ENCODE measurements at places on chromosomes 4 and X.

- no peak for DNase-seq
Observed at GRCh38 chr4:3682236-3683076, 83.7 kb upstream of the ADRA2C start.

DNA sequence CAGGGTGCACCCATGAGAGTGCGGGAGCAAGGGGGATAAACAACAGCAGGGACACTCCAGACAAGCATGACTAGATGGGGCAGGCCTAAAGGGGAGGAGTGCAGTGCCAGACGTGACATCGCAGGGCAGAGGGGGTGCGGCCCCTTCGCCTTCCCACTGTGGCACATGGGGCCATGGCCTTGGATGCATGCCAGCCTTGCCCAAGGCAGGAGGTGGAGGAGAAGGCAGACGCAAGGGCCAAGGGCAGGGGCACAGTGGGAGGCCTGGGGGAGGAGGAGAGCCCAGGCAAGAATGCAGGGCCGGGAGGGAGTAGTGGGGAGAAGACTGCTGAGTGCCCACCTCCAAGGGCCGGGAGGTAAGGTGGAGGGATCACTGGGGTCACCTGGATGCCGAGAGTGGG, 21.6 kb downstream of the PNMA6E start:
- DNase-seq = no peak

GRCh38 chr4:165299399-165300060, 27.9 kb upstream of the MSMO1 start:
- DNase-seq = no peak

DNA sequence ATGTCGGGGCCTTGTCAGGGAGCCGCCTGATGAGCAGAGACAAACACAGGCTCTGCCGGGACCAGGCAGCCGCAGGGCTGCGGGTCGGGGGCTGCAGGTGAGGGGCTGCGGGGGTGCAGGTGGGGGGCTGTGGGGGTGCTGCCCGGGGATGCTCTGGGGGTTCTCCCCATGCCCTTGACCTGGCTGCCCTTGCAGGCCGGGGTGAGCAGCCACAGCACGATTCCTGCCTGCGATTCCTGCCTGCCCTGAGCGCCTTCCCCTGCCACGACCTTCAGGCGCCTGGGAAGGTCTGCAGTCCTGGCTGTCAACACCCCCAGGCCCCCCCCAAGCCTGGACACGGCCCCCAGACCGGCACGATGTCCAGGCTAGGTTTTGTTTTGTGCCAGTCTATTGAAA, 106.3 kb downstream of the FAM53A start:
- no peak for DNase-seq

- DNase-seq = no peak
Observed at GRCh38 chr4:41509451-41509866, 28.5 kb upstream of the LIMCH1 start.

- DNase-seq = no peak
Observed at GRCh38 chrX:154797006-154797405, 8.3 kb downstream of the MPP1 start.

GRCh38 chrX:72705111-72705510, 9.0 kb downstream of the PHKA1 start:
- no peak for DNase-seq

DNA sequence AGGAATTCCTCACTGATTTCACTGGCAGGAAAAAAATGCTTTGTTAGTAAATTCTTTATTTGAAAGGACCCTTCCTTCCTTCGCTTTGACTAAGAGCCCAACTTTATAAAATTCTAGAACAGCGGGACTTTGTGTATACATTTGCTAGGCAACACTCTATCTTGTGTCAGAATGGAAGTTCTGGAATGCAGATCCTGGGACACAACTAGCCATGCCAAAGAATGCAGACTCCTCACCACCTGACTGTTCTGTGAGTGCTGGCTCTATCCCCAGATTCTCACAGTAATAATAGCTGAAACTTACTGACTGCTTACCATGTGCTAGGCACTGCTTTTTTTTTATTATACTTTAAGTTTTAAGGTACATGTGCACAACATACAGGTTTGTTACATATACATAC, 73.3 kb upstream of the ZDHHC15 start:
- no peak for DNase-seq

GRCh38 chrX:94662689-94663088, 988.7 kb downstream of the FAM133A start:
- no peak for DNase-seq

DNA sequence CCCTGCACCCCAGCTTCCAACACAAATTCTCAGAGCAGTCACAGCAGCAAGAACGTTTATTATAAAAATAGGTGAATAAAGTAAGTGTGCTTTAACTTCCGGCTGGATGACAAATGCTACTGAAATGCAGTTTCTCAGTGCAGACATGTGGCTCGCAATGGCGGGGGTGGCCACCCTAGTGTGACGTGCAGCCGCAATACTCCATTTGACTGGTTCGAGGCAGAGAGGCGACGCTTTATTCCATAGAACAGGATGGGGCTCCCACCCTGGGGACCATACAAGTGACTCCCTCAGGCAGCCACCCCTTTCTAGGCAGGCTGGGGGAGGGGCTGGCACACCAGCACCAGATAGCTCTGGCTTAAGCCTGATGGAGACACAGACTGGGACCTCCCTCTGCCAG, 14.5 kb downstream of the TNIP2 start:
- no peak for DNase-seq

GRCh38 chrX:149628280-149628679, 3.3 kb downstream of the TMEM185A start:
- no peak for DNase-seq

- no peak for DNase-seq
Observed at GRCh38 chr4:33722254-33722653, 2522.1 kb downstream of the ARAP2 start.

DNA sequence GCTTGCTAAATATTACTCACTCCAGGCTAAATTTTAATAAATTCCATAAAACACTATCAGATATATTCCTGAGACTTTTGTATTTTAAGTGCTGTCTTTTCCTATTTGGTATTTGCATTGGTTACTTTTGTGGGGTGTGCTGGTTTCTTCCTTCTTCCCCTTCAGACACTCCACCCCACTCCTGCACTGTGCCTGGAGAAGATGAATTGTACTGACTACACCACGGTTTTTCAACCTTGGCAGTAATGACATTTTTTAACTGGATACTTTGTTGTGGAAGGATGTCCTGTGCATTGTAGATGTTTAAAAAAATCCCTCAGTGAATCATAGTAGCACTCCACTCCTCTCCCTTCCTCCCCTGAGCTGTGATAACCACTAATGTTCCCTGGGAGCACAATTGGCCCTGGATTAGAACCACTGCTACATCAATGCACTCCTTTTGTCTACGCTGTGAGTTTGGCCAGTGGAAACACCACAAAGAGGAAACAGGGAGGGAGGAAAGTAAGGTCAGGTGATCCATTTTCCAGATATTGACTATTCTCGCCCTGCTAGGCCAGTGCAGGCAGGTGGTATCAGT, 36.3 kb downstream of the SNCA start:
- no peak for DNase-seq

GRCh38 chr4:24282446-24282845, 301.9 kb downstream of the DHX15 start:
- DNase-seq = no peak

- DNase-seq = no peak
Observed at GRCh38 chr4:39025552-39026085, 6.6 kb downstream of the TMEM156 start.

DNA sequence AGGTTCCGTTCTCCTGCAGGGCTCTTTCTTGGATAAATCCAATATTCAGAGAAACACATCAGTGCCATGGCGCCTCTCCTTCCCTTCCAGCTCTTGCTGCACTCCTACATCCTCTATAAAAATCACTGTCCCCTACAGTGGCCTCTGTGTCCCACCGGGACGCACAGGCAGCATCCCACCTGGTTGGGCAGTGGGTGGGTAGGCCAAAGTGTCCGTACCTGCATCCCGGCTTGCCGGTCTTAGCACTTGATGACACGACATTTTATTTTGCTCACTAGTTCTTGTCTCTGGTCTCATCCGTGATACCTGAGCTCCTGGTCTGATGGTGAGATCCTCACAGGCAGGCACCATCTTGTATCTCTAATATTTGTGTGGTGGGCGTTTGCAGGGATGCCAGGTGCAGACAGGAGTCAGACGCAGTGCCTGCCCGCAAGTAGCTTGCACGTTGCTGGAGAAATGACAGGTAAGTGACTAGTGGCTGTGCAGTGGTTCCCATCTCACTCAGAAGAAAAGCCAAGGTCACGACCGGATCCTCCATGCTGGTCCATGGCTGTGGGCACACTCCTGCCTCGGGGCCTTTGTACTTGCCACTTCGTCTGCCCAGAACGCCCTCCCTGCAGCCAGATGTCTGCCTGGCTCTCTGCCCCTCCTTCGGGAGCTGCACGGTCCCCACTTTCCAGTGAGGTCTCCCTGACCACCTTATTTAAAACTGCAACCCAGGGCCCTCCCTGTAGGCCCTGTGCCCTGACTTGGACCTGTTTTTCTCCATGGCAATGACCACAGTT, 109.7 kb downstream of the SORCS2 start:
- DNase-seq = no peak

- no peak for DNase-seq
Observed at GRCh38 chr4:53131562-53131925, 234.3 kb downstream of the SCFD2 start.

DNA sequence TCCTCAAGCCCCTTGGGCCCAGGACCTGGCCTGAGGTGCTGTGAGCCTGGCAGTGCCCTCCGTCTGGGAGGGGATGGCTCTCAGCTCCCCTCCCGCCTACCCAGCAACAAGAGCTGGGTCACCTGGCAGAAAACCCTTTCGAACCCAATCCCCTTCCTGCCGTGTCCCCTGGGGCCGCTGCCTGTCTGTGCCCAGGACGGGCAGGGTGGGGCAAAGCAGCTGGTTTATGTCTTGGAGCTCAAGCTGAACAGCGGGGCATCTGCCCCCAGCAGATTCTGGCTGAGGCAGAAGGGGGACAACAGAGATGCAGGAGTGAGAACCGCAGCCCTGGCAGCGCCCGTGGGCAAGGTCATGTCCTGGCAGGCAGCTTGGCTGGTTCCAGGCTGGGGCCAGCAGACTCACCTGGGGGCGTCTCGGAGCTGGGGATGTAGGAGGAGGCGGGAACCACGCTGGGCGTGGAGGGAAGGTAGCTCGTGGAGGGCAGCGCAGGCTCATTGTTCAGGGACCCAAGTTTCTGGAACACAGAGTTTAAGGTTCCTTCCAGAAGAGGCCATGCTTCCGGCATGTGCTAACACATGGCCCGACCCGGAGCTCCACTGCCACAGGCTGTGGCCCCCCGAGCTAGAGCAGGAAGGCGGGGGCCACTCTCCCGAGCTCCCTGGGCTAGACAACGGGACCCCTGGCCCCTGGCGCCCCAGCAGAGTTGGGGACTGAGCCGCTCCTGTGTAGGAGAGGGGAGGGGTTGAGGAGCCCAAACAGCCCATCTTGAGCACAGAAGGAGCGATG, 24.2 kb downstream of the NELFA start:
- DNase-seq = no peak

- DNase-seq = no peak
Observed at GRCh38 chr4:143270256-143270838, 66.3 kb upstream of the GAB1 start.

DNA sequence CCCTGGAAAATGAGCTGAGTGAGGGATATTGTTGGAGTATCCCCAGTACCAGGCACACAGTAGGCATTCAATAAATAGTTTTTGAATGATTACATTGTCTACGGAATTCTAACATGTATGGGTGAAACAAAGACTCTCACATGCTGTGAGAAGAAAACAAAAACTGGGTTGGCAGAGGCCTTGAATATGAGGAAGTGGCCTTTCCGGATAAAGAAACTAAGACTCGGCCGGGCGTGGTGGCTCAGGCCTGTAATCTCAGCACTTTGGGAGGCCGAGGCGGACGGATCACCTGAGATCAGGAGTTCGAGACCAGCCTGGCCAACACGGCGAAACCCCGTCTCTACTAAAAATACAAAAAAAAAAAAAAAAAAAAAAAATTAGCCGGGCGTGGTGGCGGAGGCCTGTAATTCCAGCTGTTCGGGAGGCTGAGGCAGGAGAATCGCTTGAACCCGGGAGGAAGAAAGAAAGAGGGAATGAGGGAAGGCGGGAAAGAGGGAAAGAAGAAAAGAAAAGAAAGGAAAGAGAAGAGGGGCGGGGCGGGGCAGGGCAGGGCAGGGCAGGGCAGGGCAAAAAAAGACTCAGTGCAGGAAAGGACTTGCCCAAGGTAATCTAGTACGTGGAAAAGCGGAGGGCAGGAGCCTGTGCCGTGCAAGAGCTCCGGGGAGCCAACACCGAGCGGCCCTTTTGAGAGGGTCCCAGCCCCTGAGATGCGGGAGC, 689 bp upstream of the TMA16 start:
- DNase-seq = no peak

- DNase-seq = no peak
Observed at GRCh38 chr4:109672169-109672930, 30.9 kb downstream of the CASP6 start.

DNA sequence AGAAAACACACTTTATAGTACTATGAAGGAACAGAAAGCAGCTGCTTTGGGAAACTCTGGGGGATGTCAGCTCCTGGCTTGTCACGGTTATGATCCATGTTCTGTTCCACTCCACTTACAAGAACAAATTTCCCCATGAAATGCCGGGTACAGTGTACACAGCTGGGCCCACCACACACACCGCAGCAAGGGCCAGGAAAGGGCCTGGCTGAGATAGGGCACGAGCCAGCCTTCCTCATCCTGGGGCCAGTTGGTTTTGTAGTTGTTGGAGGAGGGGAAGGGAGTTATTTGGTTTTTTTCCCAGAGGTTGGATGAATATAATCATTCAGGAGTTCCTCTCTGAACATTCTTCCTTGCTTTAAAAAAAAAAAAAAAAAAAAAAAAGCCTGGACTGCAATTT, 56.8 kb downstream of the SEPSECS start:
- no peak for DNase-seq

GRCh38 chr4:184028561-184029374, 123.7 kb downstream of the STOX2 start:
- no peak for DNase-seq

GRCh38 chrX:28391528-28391927, 195.7 kb upstream of the IL1RAPL1 start:
- no peak for DNase-seq

DNA sequence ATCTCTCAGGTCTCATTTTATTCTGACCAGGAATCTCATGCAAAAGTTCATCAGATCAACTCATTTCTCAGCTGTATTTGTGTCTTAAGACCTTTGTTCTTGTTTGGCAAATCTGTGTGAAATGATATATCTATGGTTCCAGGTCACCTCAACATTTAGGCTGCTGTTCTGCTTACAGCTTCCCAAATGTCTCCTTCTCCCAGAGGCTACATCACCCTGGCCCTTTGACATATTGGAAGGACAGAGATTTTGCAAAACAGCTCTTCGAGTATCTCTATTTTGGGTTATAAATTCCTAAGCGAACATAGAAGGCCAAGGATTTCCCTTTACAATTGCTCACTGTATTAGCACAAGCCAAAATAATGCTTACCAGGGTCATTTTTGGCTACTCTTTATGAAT, 57.5 kb upstream of the GIMD1 start:
- DNase-seq = no peak

GRCh38 chr4:36841583-36842326, 402.8 kb upstream of the NWD2 start:
- DNase-seq = no peak
